ENCODE measurements at places on chromosomes 7 and 10. TPM values are rescaled to one million over a fixed set of nuclear protein-coding genes. Genes with fewer than 3 reads are reported as not detected.

Gene ABI1
- 20.5 TPM for total RNA-seq

Gene VPS37D
- 6.2 TPM for total RNA-seq

Gene LEP
- 2.8 TPM for total RNA-seq

Gene UCMA
- total RNA-seq, result not detected

Gene ARHGEF35
- 0.51 TPM for total RNA-seq

Gene GPR15LG
- not detected for total RNA-seq

Gene GRID2IP
- total RNA-seq, result not detected

GRCh38 chr10:31314256-31315150 is 4.5 kb upstream of the ZEB1 start:
- peak; percentile 6 for DNase-seq

DNA sequence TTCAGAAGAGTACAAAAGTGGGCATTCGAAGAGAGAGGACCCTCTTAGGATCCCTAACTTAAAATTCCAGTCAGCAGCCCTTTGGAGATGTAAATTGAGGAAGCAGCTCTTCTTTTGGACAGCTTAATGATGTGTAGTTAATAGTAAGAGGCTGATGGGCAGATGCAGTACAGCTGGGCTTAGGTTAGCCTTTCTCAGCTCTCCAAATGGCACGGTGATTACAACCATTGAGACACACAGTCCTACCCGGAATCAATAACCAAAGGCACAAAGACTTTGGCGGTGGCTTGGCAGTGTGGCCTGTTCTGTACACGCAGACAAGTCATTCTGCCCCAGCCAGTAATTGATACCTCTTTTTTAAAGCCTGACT is 26.8 kb downstream of the GAD2 start:
- no peak for DNase-seq

DNA sequence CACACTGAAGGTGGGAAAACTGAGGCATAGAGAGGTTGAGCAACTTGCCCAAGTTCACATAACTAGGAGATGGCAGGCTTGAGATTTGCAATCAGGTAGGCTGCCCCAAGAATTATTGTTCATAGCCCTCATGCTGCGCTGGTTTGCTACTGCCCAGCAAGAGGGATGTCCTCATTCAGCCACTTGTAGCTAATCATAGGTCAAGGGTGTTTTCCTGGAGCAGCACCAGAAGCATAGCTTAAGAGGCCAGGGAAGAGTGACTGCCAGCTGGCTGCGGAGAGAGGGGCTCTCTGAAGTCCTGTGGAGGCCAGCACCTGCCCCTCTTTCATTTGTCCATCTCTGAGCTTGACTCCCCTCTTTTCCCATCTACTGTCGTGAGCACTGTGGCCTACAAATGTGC is 15.0 kb downstream of the CDHR3 start:
- DNase-seq, result no peak

DNA sequence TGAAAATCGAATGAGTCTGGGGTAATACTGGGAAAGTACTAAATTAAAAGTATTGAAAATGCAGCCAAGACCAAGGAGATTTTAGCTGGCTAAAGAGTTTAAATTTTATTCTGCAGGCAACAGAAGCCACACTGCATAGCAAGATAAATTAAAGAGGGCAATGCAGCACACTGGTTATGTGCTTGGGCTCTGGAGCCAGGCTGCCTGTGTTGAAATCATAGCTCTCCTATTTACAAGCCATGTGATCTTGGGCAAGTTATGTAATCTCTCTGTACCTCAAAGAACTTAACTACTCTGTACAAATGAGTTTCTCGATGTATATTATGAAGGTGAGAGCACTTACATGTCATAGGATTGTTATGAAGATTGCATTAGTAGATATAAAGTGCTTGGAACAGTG is 9.9 kb downstream of the SLC25A13 start:
- peak; percentile 49 for DNase-seq

DNA sequence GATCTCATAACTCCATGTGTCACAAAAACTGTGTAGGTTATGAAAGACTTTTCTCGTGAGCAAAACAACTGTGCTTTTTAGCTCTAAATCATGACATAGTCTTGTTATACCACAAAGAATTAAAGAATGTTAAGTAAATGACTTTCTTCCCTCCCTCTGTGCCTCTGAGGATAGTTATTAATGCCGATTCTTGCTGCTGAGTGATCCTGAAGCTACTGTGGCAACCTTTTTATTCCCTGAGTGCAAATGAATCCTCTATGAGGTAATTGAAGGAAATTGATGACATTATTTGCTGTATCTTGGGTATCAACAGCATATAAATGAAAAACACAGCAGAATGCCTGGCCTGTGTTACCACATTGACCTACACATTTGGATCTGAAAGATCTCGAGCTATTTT is 142.2 kb upstream of the HDAC9 start:
- DNase-seq, result no peak

GRCh38 chr10:101538446-101538845 is 49.6 kb downstream of the POLL start:
- no peak for DNase-seq

GRCh38 chr10:77836299-77836820 is 90.2 kb downstream of the DLG5 start:
- peak; percentile 10 for DNase-seq

- DNase-seq, result no peak
Observed at GRCh38 chr10:29670761-29671160, 36.0 kb upstream of the SVIL start.

DNA sequence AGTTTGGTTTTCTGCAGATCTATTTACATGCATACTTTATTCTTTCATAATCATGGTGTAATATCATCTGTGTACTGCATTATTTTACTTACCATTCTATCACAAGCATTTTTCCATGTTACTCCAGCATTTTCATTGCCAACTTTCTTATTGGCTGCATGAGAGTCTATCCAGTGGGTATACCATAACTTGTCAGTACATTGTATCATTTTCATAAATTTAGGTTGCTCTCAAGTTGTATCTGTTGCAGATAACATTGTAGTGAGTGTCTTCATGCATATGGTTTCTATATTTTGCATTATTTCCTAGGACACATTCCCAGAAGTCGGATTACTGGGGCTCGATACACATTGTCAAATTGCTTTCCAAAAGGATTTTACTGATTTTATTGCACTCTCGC is 87.2 kb upstream of the INSYN2A start:
- no peak for DNase-seq

GRCh38 chr7:26958834-26959233 is 94.4 kb upstream of the SKAP2 start:
- peak; percentile 63 for DNase-seq

DNA sequence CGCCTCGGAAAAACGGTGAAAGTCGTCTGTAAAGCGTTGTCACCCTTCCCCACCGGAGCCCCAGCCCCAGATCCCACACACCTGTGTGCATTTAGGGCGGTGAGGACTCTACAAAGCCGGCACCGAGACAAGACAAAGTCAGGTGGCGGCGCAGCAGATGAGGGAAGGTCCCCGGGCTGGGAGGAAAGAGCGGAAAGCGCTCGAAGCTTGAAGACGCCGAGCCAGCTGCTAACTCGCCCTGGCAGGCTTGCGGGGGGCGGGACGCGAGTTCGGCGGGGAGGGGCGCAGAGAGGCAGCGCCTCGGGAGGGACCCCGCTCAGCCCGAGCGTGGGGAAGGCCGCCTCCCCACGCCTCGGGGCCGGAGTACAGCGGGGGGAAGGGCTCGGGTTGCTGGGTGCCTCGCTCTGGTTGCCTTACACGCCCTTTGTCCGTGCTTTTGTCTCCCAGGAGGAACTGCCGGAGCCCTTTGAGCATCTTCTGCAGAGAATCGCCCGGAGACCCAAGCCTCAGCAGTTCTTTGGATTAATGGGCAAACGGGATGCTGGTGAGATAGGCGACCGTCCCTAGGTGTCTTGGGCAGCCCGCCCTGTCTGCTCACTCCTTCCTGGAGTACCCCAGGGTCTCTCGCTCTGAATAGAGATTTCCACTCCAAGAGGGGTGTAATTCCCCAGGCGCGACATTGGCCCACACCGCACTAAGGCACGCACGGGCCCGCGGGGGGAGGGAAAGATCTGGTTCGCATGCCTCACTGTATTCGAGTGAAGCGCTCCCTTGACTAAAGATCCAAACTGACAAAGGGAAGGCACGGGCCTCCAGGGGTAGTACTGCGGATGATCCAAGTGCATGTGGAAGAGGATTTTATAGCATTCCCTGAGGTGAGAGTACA is 1.6 kb downstream of the TAC1 start:
- no peak for DNase-seq

DNA sequence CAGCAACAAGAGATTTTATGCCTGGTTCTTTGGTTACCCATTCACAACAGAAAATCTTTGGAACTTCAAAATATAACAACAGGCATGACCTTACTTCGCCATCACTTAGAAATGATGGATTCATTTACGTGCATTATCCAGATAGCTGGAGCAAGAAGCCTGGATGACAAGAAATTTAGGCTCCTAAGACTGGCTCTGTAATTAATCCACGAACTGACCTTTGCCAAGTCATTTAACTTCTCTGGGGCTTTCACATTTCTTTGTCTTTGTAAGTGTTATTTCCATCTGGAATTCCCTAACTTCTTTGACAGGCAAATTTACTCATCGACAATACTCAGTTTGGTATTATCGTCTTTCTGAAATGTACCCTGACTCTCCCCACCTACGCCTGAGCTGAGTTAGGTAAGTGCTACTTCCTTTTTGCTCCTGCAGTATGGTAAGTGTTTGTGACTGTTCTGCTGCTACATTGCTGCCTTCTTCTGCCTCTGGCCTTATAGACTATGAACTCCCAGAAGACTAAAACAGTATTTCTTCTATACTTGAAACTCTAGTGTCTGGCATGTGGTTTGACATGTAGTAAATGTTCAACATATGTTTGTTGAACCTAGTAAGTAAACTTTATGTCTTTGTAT is 5.5 kb upstream of the MDFIC start:
- no peak for DNase-seq

DNA sequence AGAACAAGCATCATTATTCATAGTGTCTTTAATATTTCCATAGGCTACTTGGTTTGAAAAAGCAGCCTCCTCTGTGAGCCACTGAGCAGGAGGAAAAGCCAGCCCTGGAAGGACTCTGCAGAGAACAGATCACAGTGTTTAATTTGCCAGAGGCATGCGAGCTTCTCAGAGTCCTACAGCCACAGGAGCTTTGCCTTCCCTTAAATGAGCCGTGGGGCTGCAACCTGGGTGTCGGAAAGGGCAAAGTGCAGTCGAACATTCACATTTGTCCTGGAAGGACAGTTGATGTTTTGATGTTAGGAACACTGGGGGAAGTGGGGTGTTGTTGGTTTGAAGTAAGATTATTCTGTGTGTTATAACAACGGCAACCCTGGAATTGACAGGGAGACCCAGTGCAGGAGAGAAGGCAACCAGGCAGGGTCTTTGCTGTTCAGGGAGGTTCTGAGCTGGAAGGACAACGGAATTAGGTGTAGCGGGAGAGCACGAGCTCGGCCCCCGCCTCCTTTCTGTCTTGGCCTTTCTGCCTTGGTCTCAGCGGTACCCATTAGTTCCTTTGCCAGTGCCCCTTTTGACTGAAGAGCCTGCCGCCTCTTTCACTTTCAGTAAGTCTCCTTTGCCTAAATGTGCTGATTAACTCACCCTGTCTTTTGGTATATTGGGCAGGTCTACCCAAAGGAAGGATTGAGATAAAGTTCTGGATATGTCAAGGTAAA is 192.3 kb upstream of the PITRM1 start:
- no peak for DNase-seq

DNA sequence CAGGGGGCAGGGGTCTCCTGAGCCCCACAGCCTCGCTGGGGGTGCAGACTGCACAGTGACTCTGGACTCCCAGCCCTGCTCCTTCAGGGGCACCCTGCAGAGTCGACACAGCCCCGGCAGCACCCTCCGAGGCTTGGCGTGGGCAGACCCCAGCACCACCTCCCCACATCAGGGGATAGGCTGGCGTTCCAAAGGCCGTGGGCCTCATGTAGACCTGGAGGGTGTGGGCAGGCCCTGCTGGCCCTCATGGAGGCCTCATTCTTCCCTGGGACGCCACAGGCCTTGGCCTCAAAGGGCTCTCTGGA is 265.9 kb downstream of the ELFN1 start:
- DNase-seq, result no peak

DNA sequence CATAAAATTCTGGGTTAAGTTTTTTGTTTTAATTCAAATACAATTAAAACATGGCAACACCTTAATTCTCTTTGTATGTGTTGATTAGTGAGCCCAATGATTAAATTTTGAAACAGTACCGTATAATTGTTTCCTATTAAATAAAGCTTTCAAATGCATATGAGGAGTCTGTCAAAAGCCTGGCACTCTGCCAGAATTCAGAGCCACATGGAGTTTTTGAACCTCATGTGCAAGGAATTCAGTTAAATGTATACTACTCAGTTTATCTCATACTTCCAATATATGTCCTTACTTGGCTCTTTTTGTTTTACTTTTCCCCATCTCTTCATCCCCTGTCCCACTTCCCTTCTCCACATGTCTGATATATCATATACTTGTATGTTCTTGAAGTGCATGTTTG is 165.6 kb upstream of the FAM3C start:
- no peak for DNase-seq

GRCh38 chr7:54679490-54679817 is 79.6 kb downstream of the SEC61G start:
- DNase-seq, result no peak

DNA sequence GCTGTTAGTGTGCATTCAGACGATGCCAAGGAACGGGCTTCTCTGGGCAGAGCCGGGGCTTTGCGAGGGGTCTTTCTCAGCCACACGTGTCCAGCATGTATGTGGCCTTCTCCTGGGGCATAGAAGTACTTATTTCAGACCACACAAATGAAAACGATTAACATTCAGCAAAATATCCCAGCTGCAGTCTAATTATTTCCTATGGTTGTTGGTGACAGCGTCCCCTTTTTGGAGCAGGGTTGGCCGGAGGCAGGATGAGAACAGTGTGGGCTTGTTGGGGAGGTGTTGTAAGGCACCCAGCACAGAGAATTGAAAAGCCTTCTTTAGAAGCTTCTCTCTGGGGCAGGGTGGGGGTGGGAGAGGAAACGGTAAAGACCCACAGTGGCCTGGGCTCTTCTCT is 54.2 kb downstream of the PTPRE start:
- no peak for DNase-seq

DNA sequence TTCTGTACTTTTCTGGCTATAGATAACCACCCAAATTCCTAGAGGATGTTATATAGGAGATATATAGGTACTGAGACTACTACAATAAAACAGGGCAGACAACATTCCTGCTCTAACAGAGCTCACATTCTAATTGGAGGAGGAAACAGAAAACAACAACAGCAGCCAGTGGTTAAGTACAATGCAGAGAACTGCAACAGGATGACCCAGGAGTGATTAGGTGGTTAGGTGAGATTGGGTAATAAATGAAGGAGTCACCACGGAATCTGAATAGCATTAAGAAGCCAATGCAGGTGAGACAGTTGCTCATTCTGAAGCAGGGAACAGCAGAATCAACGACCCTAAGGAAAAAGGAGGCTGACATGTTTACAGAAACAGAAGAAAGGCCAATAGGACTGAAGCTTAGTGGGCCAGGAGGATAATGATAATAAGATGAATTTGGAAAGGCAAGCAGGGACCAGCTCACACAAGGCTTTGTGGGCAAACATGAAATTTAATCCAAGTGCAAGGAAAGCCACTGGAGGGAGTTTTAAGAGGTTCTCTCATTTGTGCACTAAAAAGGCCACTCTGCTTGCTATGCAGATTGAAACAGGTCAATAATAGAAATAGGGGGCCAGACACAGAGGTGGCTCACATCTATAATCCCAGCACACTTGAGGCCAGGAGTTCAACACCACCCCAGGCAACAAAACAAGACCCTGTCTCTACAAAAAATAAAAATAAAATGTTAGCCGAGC is 16.9 kb upstream of the REEP3 start:
- no peak for DNase-seq
